ENCODE measurements at places on chromosomes 16 and 17. TPM values are rescaled to one million over a fixed set of nuclear protein-coding genes. Genes with fewer than 3 reads are reported as not detected.

OR3A2 gene
- total RNA-seq, result 0.55 TPM

PLEKHH3 gene
- total RNA-seq, result 0.60 TPM

- DNase-seq, result no peak
- no peaks in the 10 kb centered on the region for H3K36me3 ChIP-seq
- H3K4me1 ChIP-seq, result peaks cover 52% of the 10 kb centered on the region
- peaks cover 8% of the 10 kb centered on the region for H3K27me3 ChIP-seq
Observed at GRCh38 chr17:81518785-81519283, 6.2 kb upstream of the ACTG1 start.

DNA sequence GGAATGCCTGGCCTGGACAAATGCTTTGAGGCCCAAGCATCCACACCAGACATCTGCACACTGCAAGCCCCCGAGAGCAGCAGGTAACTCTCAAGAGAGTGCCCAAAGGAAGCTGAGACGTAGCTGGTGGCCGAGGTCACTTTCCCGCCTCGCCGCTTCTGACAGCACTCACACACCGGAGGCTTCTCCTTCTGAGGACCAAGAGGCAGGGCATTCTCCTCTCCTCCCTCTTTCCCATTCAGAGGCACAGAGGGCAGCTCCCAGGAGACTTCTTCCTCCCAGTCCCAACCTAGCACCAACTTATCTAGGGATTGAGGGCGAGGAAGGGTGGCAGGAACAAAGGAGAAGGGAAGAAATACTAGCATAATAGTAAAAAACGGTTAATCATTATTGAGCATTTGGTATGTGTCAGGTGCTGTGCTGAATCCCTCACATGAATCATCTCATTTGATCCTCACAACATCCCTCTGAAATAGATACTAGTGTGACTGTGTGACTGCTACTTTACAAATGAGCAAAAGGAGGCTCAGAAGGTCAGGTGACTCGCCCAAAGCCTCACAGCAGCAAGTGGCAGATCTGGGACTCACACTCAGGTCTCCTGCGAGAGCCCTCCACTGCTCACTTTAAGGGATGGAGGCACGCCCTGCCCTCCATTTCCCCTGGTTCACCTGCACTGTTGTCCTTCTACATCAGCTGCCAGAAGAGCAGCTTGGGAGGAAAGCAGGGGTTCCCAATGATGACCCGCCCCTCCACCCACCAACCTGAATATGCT is 41.8 kb downstream of the MYO18A start:
- peak overlapping the region; percentile 82 for H3K27ac ChIP-seq
- peaks cover 26% of the 10 kb centered on the region for H3K36me3 ChIP-seq
- H3K4me1 ChIP-seq, result peaks cover 85% of the 10 kb centered on the region
- H3K27me3 ChIP-seq, result no peaks in the 10 kb centered on the region
- H3K4me3 ChIP-seq, result peak overlapping the region; percentile 64

All from CD4-positive, alpha-beta T cell (primary cell).